ENCODE measurements at places on chromosomes 5 and 9.

DNA sequence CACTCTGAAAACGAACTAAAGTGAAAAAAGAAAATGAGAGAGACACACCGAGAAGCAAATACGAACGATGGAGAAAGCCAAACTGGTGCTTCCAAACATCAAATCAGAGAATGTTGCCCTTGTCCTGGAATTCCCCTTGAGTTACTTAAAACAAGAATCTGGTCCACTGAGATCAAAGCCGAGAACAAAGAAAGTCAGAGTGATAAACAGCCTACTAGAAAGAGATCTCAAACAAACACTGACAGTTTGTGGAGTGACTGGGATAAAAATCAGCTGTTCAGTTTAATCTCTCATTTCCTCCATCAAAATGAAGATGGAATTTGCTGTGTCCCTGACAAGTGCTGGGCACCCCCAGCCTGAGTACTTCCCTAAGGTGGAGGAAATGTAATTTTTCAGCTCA, 582.6 kb downstream of the NR2F1-AS1 start:
- DNase-seq, result no peak

GRCh38 chr9:128921881-128922763, 1.3 kb downstream of the PHYHD1 start:
- DNase-seq, result no peak

GRCh38 chr5:74294231-74294705, 346.3 kb downstream of the ENC1 start:
- DNase-seq, result no peak

- DNase-seq, result no peak
Observed at GRCh38 chr9:96270236-96270744, 31.7 kb downstream of the HSD17B3 start.

DNA sequence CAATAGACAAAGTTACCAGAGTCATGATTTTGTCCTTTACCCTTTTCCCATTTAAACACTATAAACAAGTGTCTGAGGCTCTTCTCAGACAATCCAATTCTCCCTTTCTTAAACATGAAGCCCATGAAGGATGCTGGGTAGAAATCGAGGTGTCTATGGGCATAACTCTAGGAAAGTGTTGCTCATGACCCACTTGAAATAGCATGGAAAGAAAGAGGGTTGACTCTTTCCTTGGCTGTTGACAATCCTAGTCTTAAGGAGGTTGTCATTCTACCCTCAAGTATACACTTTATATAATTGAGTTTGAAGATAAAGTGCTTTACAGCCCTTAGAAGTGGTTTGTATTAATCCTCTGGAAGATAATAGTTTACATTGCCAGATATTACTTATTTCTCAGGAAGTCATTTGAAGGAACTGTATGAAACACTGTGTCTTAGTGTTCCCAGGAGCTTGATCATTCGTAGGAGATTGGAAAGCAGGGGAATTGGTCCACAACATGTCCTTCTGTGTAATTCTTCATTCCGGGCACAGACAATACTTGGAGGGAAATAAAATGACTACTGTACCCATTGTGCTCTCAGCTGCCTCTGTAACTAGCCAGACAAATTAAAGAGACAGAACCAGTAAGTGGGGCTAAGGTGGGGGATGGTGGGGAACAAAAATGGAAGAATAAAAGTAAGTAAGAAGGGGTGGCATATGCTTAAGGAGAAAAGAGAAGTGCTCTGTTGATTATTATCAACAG, 1078.3 kb upstream of the DMAC1 start:
- no peak for DNase-seq

DNA sequence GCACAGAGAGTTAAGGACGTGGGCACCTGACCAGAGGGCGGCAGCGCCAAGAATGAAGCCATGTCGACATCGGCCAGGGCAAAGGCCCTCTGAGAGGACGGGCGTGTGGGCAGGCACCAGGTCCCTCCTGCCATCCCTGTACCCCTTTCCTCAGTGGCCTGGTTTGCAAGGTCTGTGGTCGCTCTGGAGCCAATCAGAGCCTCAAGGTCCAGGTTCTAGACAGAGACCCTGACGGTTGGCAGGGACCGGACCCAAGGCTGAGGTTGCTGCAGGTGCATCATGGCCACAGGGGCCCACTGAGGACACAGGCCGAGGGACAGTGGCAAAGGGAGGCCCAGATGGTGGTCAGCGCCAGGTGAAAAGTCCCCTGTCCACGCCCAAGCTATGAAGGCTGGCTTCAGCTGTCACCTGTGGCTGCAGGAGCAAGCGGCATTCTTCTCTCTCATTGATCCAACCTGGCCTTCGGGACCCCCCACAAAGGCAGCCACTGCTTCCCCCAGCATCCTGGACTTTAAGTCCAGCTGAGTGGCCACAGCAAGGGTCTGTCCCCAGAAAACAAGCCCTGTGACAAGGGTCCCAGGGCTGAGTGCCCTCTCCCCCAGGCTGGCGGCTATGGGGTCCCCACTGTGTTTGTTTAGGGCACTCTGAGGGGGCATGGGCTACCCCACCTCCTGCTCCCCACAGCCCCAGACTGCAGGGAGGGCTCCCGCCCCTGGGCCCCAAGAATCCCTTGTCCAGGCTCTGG, 48.9 kb downstream of the VAV2 start:
- no peak for DNase-seq

GRCh38 chr9:6218099-6218502, 2.5 kb downstream of the IL33 start:
- no peak for DNase-seq

- no peak for DNase-seq
Observed at GRCh38 chr5:173530547-173530946, 85.9 kb downstream of the BOD1 start.
